Endothelial cell of umbilical vein (primary cell): ENCODE measurements at places on chromosomes 5 and 9. TPM values are rescaled to one million over a fixed set of nuclear protein-coding genes. Genes with fewer than 3 reads are reported as not detected.

CCDC171 gene
- 0.19 and 0.58 TPM in 2 replicates for polyA plus RNA-seq

SERINC5 gene
- polyA plus RNA-seq: 2.6 and 3.2 TPM in 2 replicates

NUP214 gene
- polyA plus RNA-seq: 28.7 and 31.1 TPM in 2 replicates

PDE8B gene
- polyA plus RNA-seq: not detected in 2 replicates

NEUROG1 gene
- polyA plus RNA-seq: not detected in 2 replicates

FGF1 gene
- not detected in 2 replicates for polyA plus RNA-seq

IRX1 gene
- not detected in 2 replicates for polyA plus RNA-seq

DTWD2 gene
- 0.99 and 1.0 TPM in 2 replicates for polyA plus RNA-seq

ADAMTS6 gene
- 16.2 and 20.4 TPM in 2 replicates for polyA plus RNA-seq

SLC22A4 gene
- 6.3 and 6.9 TPM in 2 replicates for polyA plus RNA-seq

LURAP1L gene
- polyA plus RNA-seq: 1.4 and 1.5 TPM in 2 replicates

NR2F1 gene
- 33.4 and 38.7 TPM in 2 replicates for polyA plus RNA-seq

FAM221B gene
- not detected in 2 replicates for polyA plus RNA-seq

CDH18 gene
- 0.05 and 0.06 TPM in 2 replicates for polyA plus RNA-seq

SURF4 gene
- 358 and 360 TPM in 2 replicates for polyA plus RNA-seq

DMRT2 gene
- polyA plus RNA-seq: not detected in 2 replicates

CDC20B gene
- 0.22 TPM in 2 replicates for polyA plus RNA-seq

TUBB4B gene
- polyA plus RNA-seq: 418 and 439 TPM in 2 replicates
